Body of pancreas (tissue), 4 donors: ENCODE measurements at places on chromosomes 5 and 9. TPM values are rescaled to one million over a fixed set of nuclear protein-coding genes. Genes with fewer than 3 reads are reported as not detected.

GRCh38 chr5:111478266-111478665 is 34.1 kb downstream of the STARD4 start:
- no peaks in the 10 kb centered on the region for H3K27me3 ChIP-seq
- no peak overlapping the region for H3K27ac ChIP-seq
- H3K36me3 ChIP-seq = no peaks in the 10 kb centered on the region

GRCh38 chr5:109899163-109899535 is 209.4 kb downstream of the MAN2A1 start:
- no peaks in the 10 kb centered on the region for H3K36me3 ChIP-seq
- no peak overlapping the region for H3K4me3 ChIP-seq

GRCh38 chr5:12669326-12669725 is 765.1 kb upstream of the CTNND2 start:
- no peaks in the 10 kb centered on the region for H3K4me1 ChIP-seq
- H3K27me3 ChIP-seq = no peaks in the 10 kb centered on the region
- H3K27ac ChIP-seq = no peak overlapping the region
- H3K4me3 ChIP-seq = no peak overlapping the region

- H3K4me1 ChIP-seq = no peaks in the 10 kb centered on the region
- no peaks in the 10 kb centered on the region for H3K27me3 ChIP-seq
- H3K27ac ChIP-seq = no peak overlapping the region
- no peak for DNase-seq
Observed at GRCh38 chr5:22316294-22316693, 536.9 kb downstream of the CDH12 start.

- no peaks in the 10 kb centered on the region for H3K4me1 ChIP-seq
- no peak overlapping the region for H3K27ac ChIP-seq
- H3K4me3 ChIP-seq = no peak overlapping the region
- no peaks in the 10 kb centered on the region for H3K27me3 ChIP-seq
Observed at GRCh38 chr5:81326554-81326953, 25.2 kb downstream of the ZCCHC9 start.

DNA sequence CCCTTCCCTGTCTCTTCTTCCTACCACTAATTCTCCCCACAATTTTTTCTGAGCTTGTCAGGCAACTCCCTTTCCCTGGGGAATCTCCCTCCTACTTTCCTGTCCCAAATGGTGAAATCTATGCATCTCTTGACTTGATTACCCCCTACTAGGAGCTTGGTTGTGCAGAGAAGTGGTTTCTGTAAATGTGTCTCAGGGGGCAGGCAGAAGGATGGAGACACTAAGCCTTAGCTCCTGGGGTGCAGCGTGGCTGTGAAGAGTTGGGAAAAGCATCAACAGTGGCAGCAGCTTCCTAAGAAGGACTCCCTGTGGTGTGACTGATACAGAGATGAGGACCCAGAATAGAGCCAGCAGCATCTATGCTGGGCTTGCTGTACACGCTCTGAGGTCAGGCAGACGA is 62.3 kb downstream of the NRG2 start:
- DNase-seq = no peak
- no peaks in the 10 kb centered on the region for H3K27me3 ChIP-seq
- no peak overlapping the region for H3K4me3 ChIP-seq

The PCDHB7 gene
- total RNA-seq = 0.52 TPM

The ROPN1L gene
- 4.3 TPM for total RNA-seq

The NKD2 gene
- total RNA-seq = 12.2 TPM

The LHX3 gene
- total RNA-seq = not detected

The ANKHD1 gene
- total RNA-seq = 114 TPM

The TNC gene
- 1.6 TPM for total RNA-seq

The DBN1 gene
- total RNA-seq = 28.0 TPM

The LCNL1 gene
- not detected for total RNA-seq

The KCNV2 gene
- total RNA-seq = not detected

The FREM1 gene
- 19.1 TPM for total RNA-seq
